ENCODE measurements at places on chromosomes 4 and X. TPM values are rescaled to one million over a fixed set of nuclear protein-coding genes. Genes with fewer than 3 reads are reported as not detected.
A peak's percentile ranks its signal among the peaks of the same experiment; 100 is the strongest.

The NPY2R gene
- not detected for total RNA-seq

The ARHGEF6 gene
- 67.6 TPM for total RNA-seq

The TAF7L gene
- 0.11 TPM for total RNA-seq

The PNMA3 gene
- 1.8 TPM for total RNA-seq

The ADGRG2 gene
- not detected for total RNA-seq

GRCh38 chr4:8388528-8388870, 52.0 kb downstream of the ACOX3 start:
- no peak overlapping the region for H3K27ac ChIP-seq
- no peak overlapping the region for H3K4me3 ChIP-seq
- H3K27me3 ChIP-seq: no peaks in the 10 kb centered on the region
- H3K36me3 ChIP-seq: peaks cover 96% of the 10 kb centered on the region
- ATAC-seq: no peak

DNA sequence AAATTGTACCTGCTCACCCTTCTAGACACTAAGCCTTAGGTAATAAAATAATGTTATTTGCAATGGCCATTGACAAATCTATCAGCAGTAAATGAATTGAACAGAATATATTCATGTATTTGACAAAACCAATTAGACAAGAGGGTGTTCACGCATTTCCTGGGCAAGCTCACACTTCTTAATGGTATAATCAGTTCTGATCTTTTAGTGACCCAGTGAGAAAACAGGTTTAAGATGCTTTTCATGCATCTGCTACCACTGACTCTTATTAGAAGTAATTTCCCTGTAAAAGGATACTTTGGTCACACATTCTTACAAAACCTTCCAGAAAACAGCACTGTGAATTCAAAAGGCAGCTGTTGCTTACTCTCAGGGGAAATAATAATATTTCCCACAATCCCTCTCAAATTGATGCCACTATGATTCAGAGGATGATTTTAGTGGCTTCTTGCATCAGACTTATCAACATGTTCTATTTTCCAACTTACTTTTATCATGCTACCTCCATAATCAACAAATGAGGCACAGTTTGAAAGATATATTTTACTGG, 313.9 kb upstream of the NWD2 start:
- no peaks in the 10 kb centered on the region for H3K36me3 ChIP-seq
- no peaks in the 10 kb centered on the region for H3K4me1 ChIP-seq
- H3K27ac ChIP-seq: no peak overlapping the region
- H3K27me3 ChIP-seq: no peaks in the 10 kb centered on the region

DNA sequence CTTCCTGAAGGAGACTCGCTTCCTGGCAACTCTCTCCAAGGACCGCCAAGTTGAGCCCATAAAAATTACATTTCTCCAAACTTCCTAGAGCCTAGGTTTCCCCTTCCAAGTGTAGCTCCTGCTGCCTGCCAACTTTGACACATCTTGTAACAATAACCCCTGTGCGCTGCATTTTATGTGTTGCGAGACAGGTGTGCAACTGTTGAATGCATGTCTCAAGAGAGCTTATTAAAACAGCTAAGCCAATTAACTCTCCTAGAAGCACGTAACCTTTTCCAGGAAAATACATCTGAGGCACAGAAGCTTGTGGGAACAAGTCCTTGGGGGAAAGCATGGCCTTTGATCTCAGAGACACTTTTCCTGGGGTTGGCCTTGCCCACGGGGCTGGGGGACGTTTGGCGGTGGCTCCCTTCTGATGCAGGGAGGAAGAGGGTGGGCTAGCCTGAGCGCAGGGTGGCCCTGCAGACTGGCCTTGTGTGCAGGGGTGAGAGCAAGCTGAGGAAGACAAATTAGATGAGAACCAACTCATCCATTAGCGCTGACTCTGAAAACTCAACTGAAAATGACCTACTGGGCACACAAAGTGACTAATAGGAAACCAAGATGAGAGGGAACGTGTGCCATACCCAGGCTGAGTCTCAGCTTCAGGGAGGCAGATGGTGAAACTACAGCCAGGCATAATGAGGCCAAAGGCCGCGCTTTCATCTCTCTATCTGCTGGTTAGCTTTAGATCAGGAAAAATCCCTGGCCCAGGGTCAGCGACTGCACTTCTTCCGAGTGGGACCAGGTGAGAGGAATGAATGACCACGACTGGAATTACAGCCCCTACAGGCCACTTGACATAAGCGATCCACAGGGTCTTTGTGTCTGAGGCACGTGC, 75.3 kb downstream of the ENPP6 start:
- peaks cover 12% of the 10 kb centered on the region for H3K27me3 ChIP-seq
- H3K36me3 ChIP-seq: no peaks in the 10 kb centered on the region
- no peak overlapping the region for H3K4me3 ChIP-seq
- ATAC-seq: no peak

GRCh38 chr4:184653650-184654049, 4.1 kb downstream of the PRIMPOL start:
- H3K36me3 ChIP-seq: peaks cover 26% of the 10 kb centered on the region
- no peaks in the 10 kb centered on the region for H3K27me3 ChIP-seq
- peaks cover 11% of the 10 kb centered on the region for H3K4me1 ChIP-seq
- H3K4me3 ChIP-seq: no peak overlapping the region
- no peak for ATAC-seq
- H3K27ac ChIP-seq: no peak overlapping the region

DNA sequence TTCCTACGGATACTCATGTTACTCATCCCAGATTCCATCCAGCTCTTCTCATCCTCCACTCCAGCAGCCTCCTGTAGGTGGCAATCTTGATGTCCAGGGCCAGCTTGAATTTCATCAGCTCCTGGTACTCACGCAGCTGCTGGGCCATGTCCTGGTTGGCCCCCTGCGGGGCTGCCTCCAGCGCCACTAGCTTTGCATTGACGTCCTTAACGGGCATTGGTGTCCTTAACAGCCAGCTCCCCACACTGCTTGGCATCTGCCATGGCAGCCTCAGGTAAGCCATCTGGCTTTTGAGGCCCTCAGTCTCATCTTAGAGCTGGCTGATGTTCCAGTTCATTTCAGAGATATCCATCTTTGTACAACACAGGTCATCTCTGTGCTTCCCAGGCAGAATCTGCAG, 223.7 kb downstream of the FGF13 start:
- H3K27ac ChIP-seq: no peak overlapping the region
- no peak overlapping the region for H3K4me3 ChIP-seq
- no peak for ATAC-seq

DNA sequence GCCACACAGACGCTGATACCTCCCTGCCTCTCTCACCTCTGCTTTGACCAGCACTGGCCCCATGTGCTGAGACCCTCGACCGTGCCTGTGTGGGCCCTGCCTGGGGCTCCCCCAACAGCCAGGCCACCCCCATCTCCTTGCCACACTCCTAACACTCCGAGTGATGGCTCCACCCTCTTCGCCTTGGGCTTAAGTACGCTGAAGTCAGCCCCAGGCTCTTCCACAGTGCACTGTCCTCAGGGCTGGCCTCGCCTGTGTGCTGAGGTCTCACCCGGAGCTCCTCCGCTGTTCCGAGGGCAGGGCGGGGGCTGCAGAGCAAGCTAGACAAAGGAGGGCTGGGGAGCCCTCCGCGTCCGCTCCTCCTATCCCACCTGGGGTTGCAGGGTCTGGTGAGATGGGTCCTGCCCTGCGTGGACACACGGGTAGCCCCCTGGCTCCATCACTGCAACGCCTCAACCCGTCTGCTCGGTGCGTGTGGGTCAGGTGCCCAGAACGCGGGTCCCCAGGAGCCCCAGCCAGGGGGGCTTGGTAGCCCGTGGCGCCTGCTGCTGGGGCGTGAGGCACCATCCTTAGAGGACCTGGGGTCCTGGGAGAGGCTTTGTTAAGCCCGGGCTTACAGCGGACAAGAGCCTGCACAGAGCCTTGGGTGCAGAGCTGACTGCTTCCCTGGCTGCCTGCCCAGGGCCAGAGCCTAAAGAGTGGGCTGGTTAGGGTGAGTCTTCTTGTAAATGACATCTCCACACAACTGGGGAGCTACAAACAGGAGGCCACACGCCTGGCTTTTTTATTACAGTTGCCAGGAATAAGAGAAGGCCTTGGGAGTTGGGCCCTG, 42.6 kb upstream of the NKX1-1 start:
- no peak overlapping the region for H3K27ac ChIP-seq
- peaks cover 13% of the 10 kb centered on the region for H3K27me3 ChIP-seq
- no peak overlapping the region for H3K4me3 ChIP-seq
- H3K36me3 ChIP-seq: no peaks in the 10 kb centered on the region

DNA sequence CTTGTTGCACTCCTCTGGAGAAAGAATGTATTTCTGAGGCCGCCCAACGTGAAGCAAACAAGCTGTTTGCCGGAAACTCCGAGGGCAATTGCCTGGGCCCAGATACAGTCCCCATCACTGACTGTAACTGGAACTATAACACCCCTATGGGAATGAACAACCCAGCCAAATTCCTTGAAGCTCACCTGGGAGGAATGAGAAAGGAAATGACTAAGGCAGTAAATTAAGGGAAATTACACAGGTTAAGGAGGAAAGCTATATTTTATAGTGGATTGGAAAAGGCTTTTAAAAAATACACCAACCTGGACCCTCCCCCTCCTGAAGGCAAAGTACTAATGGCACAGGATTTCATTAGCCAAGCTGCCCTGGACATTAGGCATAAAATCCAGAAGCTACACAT, 11.7 kb upstream of the HERC5 start:
- H3K4me1 ChIP-seq: peaks cover 3% of the 10 kb centered on the region
- H3K36me3 ChIP-seq: peaks cover 30% of the 10 kb centered on the region
- no peak overlapping the region for H3K27ac ChIP-seq
- no peak overlapping the region for H3K4me3 ChIP-seq
- ATAC-seq: no peak

DNA sequence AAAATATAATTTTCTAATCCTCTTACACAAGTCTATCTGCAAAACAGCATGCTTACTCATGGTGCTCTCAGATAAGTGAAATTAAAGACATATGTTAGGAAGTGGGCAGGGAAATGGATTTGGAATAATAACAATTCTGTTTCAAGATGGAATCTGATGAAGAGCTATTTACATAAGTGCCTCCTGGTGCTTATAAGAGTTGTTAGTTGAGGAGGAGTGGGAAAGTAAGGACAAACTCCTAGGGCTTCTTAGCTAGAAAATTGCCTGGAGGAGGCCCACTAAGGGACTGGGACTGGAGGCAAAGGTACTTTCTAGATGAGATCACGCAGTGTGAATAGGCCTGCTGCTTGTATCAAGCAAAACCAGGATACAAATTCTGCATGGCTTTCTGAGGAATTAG, 939.8 kb downstream of the GLUD2 start:
- H3K27ac ChIP-seq: no peak overlapping the region
- H3K27me3 ChIP-seq: no peaks in the 10 kb centered on the region
- no peaks in the 10 kb centered on the region for H3K36me3 ChIP-seq
- no peaks in the 10 kb centered on the region for H3K4me1 ChIP-seq
- no peak for ATAC-seq
- no peak overlapping the region for H3K4me3 ChIP-seq

- no peak overlapping the region for H3K4me3 ChIP-seq
- no peak overlapping the region for H3K27ac ChIP-seq
- H3K27me3 ChIP-seq: no peaks in the 10 kb centered on the region
- peaks cover 12% of the 10 kb centered on the region for H3K4me1 ChIP-seq
- no peak for ATAC-seq
These were observed 89.3 kb downstream of the GPR143 start for GRCh38 chrX:9676306-9676705.

- no peak overlapping the region for H3K4me3 ChIP-seq
- H3K36me3 ChIP-seq: no peaks in the 10 kb centered on the region
- peaks cover 24% of the 10 kb centered on the region for H3K27me3 ChIP-seq
- no peaks in the 10 kb centered on the region for H3K4me1 ChIP-seq
- H3K27ac ChIP-seq: no peak overlapping the region
These were observed 21.3 kb downstream of the CCKAR start for GRCh38 chr4:26468977-26469376.

DNA sequence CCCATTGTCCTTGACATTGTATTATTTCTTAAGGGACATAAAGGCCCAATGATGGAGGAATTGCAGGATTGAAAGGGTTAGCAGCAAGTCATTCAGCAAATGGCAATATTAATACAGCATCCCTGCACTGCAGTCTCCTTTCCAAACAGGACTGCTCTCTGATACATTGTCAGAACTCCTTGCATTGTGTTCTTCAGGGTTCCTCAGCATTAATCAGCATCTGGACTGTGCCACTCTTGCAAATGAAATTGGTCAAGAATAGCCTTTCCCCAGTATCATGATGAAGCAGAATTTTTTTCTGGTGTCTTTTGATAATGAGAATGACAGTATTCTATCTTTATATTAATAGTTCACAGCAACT, 272.6 kb upstream of the HAND2 start:
- H3K36me3 ChIP-seq: no peaks in the 10 kb centered on the region
- H3K4me3 ChIP-seq: no peak overlapping the region
- no peak for ATAC-seq
- H3K27ac ChIP-seq: no peak overlapping the region
- H3K27me3 ChIP-seq: no peaks in the 10 kb centered on the region
- H3K4me1 ChIP-seq: no peaks in the 10 kb centered on the region

- no peak overlapping the region for H3K4me3 ChIP-seq
- no peaks in the 10 kb centered on the region for H3K27me3 ChIP-seq
- no peak overlapping the region for H3K27ac ChIP-seq
- no peak for ATAC-seq
- H3K4me1 ChIP-seq: no peaks in the 10 kb centered on the region
These were observed 1.2 kb upstream of the MID1IP1 start for GRCh38 chrX:38799995-38800580.

GRCh38 chrX:135275973-135276372, 24.1 kb downstream of the ETDA start:
- no peaks in the 10 kb centered on the region for H3K27me3 ChIP-seq
- no peaks in the 10 kb centered on the region for H3K36me3 ChIP-seq
- H3K4me1 ChIP-seq: no peaks in the 10 kb centered on the region

- no peaks in the 10 kb centered on the region for H3K36me3 ChIP-seq
- no peak for ATAC-seq
- H3K27ac ChIP-seq: no peak overlapping the region
- H3K27me3 ChIP-seq: peaks cover 40% of the 10 kb centered on the region
- H3K4me3 ChIP-seq: no peak overlapping the region
- H3K4me1 ChIP-seq: no peaks in the 10 kb centered on the region
These were observed 22.7 kb downstream of the PSAPL1 start for GRCh38 chr4:7411896-7412553.

GRCh38 chrX:134718966-134719317, 60.7 kb upstream of the PLAC1 start:
- peaks cover 5% of the 10 kb centered on the region for H3K27me3 ChIP-seq
- peak overlapping the region; percentile 24 for H3K27ac ChIP-seq
- H3K36me3 ChIP-seq: no peaks in the 10 kb centered on the region

GRCh38 chrX:142428916-142429315, 223.8 kb upstream of the MAGEC2 start:
- ATAC-seq: no peak
- no peaks in the 10 kb centered on the region for H3K27me3 ChIP-seq
- H3K36me3 ChIP-seq: no peaks in the 10 kb centered on the region
- H3K4me1 ChIP-seq: no peaks in the 10 kb centered on the region
- no peak overlapping the region for H3K4me3 ChIP-seq
- no peak overlapping the region for H3K27ac ChIP-seq

DNA sequence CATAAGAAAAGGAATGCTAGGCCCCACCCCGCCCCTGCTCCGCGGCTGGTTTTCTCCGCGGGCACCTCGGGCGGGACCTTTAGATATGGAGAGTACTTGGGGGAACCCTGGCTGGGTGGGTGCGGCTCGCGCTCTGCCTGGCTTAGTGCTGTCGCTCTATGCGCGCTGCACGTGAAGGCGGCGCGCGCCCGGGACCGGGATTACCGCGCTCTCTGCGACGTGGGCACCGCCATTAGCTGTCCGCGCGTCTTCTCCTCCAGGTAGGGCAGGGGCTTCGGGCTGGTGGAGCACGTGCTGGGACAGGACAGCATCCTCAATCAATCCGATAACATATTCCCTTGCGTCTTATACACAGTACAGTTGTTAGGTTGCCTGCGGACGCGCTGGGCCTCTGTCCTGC, 56.0 kb downstream of the MAGEB10 start:
- H3K4me3 ChIP-seq: no peak overlapping the region
- H3K36me3 ChIP-seq: no peaks in the 10 kb centered on the region
- no peak overlapping the region for H3K27ac ChIP-seq
